NCI-H774 (cell line): ENCODE measurements at places on chromosomes 12 and 14.

GRCh38 chr12:109982210-109982609 is 14.0 kb downstream of the GIT2 start:
- no peak for DNase-seq

DNA sequence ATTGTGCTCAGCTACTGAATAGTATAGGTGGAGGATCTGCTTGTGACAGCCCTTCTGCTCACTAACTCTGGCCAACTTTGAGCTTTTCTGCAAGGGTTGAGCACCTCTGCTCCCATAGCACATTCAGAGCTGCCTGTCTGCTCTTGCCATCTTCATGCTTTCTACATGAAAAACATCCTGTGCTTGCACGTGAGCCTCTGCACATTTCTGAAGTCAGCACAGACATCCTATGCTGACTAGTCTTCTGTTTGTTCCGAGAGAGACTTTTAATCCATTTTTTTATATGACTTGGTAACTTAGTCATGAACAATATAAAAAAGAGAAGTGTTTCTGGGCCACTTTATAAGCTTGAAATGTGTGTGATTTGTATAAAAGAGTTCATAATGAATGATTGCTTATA is 969.3 kb downstream of the TMTC2 start:
- DNase-seq, result no peak

DNA sequence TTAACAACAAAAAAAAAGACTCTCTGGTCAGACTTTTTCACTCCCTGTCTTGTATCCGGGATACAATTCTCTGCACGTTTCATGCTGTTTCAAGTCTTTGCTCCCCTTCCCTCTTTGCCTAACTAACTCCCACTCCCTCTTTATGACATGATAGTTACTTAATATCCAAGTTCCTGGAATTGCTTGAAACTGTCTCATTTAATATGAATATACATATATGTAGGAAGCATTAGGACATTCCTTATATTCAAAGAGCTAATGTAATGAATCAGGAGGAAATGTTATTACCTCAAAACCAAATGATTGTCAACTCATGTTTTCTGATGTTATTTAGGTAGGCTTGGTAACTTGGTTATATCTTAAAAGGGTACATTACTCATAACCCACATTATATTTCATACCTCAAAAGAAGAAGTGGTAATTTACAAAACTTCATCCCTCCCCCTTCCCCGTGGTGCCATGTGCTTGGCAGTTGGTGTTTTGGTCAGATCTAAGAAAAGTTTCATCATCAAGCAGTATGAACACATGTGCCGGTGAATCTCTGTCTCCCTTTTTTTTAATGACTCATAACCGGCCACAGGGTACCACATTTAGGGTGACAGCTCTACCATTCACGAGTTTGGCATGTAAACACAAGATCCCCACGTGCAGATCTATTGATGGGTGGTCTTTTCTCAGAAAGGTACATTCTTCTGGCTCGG is 56.5 kb downstream of the HCAR2 start:
- DNase-seq, result no peak

DNA sequence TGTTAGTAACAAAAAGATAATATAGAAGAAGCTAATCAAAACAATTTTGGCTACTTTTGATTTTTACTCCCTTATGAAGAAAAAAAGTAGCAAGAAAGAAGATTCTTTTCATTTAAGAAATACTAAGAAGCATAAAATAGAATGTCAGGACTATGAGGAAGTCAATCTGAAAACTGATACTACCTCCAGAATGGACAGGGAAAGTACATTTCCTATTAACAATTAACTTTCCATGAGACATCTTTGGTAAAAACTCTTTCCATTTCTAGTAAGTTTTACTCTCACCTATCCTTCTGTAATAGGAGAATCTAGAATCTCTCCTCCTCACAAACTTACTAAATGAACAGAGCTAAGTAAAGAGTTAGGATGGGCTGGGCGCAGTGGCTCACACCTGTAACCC is 51.3 kb upstream of the NPFF start:
- no peak for DNase-seq

DNA sequence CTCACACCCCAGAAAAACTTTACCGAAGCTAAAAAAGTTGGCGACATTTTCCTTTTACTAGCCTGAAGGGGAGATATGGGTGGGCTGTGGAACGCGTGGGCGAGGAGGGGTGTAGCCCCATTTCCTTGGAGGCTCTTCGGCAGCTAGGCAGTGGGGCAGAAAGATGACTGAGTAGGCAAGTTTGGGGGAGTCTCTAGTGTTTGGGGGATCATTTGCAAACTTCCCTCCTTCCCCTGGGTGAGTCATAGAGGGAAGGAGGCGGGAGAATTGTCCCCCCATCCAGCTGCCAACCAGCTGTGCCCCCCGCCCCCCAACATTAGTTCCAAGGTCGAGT is 2.3 kb downstream of the GLI1 start:
- DNase-seq, result no peak

- no peak for DNase-seq
Observed at GRCh38 chr14:47194055-47194454, 481.4 kb downstream of the MDGA2 start.

DNA sequence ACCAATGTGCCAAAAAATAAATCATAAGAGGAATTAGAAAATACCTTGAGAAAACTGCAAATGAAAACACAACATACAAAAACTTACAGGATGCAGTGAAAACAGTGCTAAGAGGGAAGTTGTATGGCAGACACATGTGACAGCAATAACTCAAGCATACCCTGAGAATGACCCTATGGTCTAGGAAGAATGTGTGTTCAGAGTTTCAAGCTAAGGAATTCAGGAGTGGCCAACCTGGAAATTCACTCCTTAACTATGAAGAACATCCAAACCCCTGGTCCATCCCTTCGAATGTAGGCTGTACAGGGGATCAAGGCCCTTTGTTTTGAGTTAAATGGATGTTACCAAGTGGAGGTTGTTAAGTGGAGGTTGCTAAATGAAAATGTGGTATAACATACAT is 16.7 kb upstream of the TTC9 start:
- no peak for DNase-seq

- DNase-seq, result no peak
Observed at GRCh38 chr14:102620413-102620812, 28.0 kb downstream of the RCOR1 start.

- DNase-seq, result no peak
Observed at GRCh38 chr14:21923820-21924219, 250.2 kb upstream of the OR4E1 start.

GRCh38 chr12:51246254-51246853 is 7.7 kb downstream of the DAZAP2 start:
- DNase-seq, result no peak

- DNase-seq, result no peak
Observed at GRCh38 chr12:29521951-29522350, 24.5 kb upstream of the OVCH1 start.

DNA sequence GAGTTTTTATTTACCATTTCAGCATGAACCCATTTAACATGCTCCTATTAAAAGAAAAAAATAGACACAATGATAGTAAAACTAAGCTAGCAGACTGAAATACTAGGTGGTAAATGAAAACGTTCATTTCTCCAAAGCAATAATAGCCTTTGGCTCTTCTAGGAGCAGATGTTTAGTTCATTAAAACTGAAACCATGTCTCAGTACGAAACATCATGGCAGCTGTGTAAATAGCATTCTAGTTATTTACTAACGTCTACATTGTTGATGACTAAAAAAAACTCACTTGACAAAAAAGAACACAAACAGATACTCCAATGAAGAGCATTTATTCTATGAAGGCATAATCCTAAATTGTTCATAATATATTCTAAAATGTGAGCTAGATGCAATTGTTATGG is 17.9 kb downstream of the RECQL start:
- peak; percentile 90 for DNase-seq

DNA sequence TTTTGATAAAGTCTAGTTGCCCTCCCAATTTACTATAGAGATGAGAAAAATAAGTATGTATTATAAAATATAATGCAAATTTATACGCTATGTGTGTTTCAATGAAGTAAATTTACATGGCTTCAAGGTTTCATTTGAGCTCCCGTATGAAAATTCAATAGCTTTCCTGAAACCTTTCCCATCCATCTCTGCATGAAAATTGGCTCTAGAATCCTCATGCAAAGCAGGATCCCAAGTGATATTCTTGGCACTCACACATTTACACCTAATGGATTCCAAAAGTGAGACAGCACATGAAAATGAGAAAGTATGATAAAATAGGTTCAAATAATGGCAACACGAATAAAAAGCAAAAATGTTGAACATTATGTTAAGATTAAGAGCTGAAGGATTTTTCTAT is 1595.8 kb upstream of the SEL1L start:
- no peak for DNase-seq

- no peak for DNase-seq
Observed at GRCh38 chr12:58932806-58933681, 12.7 kb upstream of the LRIG3 start.

- no peak for DNase-seq
Observed at GRCh38 chr14:53533384-53533970, 380.4 kb upstream of the DDHD1 start.

DNA sequence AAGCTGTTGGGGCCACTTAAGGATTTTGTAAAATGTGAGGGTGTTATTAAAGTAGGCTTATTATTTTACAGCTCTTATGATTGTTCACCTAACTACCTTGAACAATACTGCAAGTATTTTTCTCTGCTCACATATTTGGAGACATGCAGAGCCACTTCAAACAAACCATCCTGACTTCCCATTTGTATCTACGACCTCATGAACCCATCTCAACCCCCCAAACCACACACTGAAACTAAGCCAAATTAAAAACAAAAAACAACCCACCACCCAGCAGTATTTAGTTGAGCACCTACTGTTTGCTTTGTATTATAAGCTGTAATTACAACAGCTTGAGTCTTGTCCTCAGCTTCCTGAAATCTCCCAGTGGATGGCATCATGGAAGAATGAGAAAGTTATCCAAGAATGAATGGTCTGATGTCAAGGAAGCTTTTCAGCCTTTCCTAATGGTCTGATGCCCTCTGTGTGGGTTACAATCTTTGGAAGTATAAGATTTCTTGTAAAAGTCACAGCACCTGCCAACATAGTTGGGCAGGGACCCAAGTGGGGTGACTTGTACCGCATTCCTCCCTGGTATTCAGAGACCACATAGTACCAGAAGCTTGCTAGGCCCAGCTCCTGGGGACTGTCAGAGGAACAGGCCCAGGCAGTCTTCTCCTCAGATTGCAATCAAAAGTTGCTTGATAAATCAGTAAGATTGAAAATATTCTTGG is 416.6 kb downstream of the ZFP36L1 start:
- no peak for DNase-seq

DNA sequence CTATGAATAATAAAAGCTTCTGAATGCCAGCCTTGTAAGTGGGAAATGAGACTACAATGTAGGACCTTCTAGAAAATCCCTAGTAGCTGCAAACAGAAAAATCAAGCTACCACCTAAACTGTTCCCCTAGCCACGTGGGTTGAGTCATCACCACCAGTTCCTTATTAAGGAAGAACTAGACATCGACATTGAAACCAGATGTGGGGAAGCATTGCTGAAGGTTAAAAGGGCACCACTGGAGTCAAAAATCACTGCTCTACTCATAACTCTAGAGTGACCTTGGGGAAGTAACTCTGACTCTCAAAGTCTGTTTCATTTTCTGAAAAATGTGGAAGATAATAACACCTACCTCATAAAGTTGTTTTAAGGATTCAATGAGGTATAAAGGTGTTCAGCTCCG is 9.4 kb upstream of the CNIH1 start:
- DNase-seq, result no peak

GRCh38 chr12:6952121-6952862 is 1.1 kb downstream of the PTPN6 start:
- DNase-seq, result no peak

GRCh38 chr14:32443890-32444661 is 115.0 kb downstream of the AKAP6 start:
- no peak for DNase-seq

- DNase-seq, result no peak
Observed at GRCh38 chr12:90712671-90713070, 242.3 kb downstream of the CCER1 start.

GRCh38 chr12:5134861-5135525 is 91.3 kb downstream of the KCNA5 start:
- no peak for DNase-seq

DNA sequence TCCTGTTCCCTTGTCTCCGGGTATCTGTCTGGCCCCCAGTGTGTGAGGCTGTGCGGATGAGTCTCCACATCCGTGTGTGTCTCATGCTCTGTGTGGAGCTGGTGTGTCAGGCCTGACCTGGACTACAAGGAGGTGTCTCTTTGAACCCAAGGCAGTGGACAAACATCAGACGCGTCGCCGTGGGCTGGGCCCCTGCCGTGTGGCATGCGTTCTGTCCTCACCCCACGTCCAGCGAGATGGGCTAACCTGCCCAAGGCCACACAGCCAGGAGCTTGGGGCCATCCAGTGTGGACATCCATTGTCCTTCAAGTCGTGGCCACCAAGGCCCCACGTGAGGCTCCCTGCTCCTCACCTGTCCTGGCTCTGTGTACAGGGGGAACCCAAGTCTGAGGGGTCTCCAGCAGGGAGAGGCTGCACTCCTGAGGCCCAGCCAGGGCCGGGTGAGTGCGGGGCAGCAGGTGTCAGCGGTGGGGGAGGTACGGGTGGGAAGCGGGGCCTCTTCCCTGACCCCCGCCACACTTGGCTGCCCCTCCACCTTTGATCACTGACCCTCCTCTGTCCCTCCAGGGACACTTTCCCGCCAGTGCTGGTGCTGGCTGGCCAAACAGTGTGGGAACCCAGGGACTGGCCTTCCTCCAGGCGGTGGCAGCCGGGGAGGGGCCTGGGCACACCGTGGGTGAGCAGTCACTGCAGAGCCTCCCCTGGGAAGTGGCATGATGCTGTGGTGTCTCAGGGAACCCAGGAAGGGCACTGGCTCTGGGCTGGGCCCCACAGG is 48.5 kb downstream of the CYP46A1 start:
- no peak for DNase-seq

GRCh38 chr12:27710592-27711316 is at the start of gene MRPS35:
Gene MRPS35 (plus strand): TSS chr12:27710832. CDS start chr12:27710844, 12 bp downstream.
- DNase-seq, result peak; percentile 87

DNA sequence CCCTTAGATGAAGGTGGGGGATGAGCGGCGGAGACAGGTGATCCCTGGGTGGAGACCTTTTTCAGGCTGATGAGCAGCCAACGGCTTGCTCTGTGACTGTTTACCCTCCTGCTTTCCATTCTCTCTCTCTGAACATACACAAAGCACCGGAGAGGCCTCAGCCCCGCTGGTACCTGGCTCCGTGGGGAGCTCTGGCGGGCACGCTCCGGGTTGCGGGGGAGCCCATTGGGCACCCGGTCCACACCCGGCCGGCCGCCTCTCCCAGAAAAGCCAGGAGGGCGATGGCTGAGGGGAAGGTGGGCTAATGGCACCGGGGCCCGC is 545 bp downstream of the SMARCC2 start:
- no peak for DNase-seq

DNA sequence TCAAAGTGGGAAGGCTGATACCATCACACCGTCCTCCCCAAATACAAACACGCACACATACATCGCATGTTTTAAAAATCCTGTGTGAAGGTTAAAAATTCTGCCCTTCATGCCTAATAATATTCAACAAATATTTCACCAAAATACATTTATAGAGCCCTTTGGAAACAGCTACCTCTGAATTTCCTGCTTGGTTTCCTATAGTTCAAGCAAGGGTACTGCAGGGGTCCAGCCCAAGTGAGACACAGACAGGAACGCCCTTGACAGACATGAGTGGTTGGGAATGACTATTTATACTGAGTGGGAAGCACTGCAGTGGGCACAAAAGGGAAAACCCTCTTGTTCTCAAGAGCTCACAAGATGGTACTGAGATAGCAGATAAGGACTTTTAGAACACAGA is 51.0 kb downstream of the ST8SIA1 start:
- DNase-seq, result no peak
